Cardiac septum (tissue), 1 donor: ENCODE measurements at places on chromosomes 3 and 15. TPM values are rescaled to one million over a fixed set of nuclear protein-coding genes. Genes with fewer than 3 reads are reported as not detected.

DNA sequence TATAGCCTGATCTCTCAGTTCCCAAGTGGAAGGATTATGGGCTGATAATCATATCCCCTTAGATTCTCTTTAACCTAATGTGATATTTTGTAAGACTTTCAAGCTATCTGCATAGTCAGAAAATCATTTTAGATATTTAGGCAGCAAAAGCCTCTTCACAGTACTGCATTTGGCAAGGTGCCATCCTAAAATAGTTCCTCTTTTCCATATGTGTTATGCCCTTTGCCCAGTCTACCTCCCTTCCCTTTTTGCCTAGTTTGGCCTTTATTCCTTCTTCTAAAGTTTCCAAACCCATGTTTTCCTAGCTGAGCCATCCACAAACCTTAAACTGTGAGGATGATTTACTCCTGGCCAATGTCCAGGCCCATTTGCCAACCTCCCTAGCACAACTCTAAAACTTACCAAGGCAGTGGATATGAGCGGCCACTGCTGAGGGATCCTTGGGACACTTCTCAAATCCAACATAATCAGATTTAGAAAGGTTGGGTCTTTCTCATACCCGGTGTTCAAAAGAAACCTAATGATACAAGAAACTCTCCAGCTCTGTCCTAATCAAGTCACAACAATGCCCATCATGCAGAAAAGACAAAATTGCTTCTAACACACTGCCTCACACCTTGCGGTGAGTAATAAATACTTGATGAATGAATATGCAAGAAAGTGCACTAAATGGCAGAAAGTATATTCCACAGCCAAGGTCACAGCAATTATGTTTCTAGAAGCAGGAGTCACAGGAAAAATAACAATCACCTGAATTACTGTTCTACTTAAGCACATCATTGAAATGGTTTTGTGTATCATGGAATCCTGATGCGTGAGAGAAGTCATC, 493.9 kb downstream of the NLGN1 start:
- no peak for DNase-seq

DNA sequence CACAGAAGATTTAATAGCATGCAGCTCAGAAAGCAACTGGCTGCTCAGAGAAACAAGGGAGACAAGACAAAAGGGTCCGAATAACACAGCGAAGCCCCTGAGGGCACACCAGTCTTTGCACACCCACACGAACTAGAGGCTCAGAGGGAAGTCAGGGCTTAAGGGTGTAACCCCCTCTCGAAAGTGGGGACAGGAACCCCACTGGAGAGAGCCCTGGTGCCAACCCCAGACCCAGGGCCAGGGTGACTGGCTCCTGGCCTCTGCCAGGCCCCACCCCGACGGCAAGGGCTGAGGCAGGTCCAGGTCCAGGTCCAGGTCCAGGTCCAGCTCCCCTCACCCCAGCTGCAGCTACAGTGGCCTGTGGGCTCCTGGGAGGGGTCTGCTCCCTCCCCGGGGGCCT, 10.5 kb upstream of the PRR23E start:
- DNase-seq = no peak

DNA sequence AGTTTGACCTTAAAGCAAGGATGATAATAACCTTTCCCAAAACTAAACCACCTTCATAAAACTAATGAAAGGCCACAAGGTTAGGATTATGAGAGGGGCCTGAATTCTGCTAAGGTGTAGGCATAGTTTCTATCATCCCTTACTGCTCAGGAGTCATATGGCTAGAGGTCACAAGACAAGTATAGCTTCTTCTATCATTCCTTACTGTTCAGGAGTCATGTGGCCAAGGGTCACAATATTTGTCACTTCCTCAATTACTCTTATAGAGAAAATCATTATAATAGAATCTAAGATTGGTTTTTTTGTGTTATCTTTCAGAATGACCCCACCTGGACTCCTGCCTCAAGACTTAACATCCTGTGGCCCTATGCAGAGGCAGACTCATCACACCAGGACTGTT, 36.6 kb downstream of the HERC1 start:
- no peak for DNase-seq

DNA sequence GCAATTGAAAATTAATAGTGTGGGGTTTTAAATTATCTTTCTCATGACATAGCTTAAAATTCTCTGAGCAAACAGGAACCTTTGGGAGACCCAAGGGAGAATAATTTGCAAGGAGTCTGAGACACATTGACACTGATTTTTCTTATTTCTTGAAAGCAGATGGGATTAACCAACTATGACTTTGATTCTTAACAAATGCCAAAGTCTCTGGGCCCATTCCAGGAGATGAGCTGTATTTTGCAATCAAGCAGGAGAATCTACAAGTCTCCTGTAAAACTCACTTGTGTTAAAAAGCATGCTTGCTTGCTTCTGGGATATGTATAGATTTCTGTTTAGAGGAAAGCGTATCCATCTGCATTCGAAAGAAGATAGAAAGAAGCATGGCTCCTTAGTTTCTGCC, 71.3 kb upstream of the STT3B start:
- no peak for DNase-seq

DNA sequence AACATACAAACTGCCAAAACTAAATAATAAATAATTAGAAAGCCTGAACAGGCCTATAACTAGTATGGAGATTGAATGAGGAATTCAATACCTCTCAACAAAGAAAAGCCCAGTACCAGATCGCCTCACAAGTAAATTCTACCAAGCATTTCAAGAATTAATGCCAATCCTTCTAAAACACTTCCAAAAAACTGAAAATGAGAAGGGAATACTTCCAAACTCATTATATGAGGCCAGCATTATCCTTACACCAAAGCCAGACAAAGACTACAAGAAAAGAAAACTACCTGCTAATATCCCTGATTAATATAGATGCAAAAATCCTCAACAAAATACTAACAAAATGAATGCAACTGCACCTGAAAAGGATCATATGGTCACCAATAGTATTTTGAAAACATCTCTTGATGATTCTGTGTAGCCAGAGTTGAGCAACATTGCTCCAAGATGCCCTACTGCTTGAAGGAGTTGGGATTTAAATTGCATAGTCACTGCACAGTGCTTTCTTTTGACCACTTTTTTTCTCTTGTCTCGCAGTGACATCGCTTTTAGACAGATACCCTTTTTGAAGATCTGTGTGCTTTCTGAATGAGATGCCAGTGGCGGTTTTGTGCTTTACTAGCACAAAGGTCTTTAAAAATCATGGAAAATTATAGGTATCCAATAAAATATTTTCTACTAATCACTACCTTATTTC, 487.2 kb upstream of the RASGRP1 start:
- DNase-seq = no peak

DNA sequence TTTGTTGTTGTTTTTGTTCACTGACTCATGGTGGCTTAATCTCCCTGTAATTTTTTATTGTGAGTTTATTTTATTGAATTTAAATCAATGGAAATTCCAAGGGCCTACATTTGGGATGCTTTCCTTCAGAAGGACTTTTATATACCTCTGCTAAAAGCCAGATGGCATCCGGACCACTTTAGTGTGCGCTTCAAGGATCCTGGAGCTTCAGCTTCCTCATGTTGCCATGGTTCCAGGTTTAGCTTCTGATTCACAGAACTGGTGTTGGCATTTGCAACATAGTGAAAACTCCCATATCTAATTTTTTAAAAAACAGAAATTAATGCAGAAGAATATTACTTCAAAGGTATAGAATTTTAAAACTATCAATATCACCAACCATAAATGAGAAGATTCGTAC, 8.5 kb upstream of the HACD2 start:
- no peak for DNase-seq

DNA sequence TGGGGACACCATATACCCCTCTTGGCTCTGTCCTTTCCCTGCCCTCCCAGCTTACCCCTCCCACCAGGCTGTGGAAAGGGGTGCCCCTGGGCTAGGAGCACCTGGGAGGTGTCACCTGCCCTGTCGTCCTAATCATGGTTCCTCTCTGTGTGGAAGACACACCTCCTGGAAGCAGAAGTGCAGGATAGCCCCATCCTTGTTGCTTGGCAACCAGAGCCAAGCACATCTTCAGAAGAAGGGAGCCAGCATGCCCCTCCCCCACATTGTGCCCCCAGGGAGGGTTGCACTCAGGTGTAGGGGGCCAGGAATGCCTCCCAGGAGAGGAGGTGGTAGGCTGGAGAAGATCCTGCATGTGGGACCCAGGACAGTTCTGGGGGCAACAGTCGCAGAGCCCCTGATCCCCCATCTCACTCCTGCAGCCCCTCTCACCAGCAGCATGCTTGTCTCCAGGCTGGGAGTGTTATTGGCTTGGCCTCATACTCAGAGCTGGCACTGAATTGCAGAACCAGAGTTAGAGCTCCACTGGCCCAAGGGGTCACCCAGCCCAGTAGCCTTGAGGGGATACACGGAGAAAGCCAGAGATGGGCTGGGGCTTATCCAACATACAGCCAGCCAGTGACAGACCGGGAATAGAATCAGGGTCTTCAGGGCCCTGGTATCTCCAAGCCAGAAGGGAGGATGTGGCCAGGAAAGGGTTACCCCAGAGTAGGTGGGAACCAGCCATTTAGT, 8.4 kb downstream of the RAB6B start:
- peak; percentile 54 for DNase-seq

DNA sequence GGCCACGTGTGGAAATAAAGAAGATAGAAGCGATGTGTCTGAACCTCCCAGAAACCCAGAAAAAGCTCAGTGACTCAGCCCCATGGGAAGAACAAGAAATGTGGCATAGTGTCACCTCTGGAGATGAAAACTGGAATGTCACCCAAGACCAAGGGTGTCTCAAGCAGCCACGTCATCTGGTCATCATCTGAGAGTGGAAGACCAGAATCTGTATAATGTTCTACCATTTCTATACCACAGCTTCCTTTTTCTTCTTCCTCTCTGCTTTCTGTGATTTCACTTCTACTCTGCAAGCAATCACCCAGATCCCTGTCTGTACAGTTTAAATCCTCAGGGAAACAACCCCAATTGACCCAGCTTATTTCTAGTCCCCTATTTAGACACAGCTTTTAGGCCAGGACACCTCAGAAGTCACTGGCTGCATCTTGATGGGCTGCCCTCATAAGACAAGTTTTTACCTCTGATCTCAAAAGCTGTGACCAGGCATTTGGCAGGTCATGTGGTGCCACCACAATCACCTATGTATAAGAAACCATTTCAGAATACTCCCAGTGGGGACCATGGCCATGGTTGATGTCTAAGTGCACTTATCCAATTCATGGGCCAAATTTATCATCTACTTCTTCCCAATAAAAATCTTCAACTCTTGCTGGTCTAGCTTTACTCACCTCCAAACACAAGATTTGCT, 278.5 kb upstream of the UMPS start:
- DNase-seq = no peak

GRCh38 chr3:3305841-3306240, 126.3 kb upstream of the CRBN start:
- DNase-seq = no peak

- no peak for DNase-seq
Observed at GRCh38 chr15:87224404-87224803, 1032.1 kb downstream of the NTRK3 start.

DNA sequence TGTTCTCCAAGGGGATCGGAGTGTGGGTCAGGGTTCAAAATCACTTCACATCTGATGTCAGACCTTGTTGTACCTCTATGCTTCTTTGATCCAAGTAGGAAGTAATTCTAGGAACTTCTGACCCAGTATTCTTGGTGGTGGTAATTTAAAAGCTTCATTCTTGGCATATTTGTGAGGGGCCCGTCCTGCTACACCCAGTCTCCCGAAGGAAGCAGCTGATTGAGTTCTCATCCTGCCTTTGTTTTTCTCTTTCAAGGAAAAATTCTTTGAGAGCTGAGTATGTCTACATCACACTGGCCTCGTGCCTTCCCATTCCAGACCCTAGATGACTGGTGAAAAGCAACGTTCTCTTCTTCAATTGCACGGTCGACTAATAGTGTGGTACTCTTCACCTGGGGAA, 234.4 kb upstream of the TPRG1 start:
- no peak for DNase-seq

- no peak for DNase-seq
Observed at GRCh38 chr3:157445857-157446256, 9.2 kb downstream of the PTX3 start.

DNA sequence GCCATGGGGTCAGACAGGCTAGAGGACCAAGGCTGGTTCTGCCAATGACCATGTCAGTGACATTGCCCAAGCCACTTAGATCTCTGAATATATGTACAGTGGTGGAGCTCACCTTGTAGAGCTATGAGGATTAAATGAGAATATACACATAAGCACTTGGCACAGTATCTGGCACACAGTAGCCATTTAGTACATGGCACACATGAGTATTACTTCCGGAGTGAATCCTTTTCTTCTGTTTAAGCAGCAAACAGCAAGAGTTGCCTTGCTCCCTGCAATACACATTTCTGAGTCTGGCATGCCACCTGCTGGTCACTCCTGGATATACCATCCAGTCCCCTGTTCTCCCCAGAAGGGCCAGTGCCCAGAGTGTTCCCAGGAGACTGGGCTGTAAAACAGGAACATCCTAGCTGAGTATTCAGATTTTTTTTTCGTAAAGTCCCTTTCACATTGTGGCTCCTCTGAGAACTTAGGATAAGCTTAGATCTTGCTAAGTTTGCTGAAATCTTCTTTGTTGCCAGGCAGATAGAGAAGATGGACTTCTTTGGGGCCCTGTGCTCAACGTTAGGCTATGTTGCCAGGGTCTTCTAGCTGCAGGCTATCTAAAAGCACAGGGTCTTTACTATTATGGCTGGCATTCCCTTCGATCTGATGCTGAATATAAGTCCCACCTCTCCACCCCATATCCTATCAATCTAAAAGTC, 203.4 kb downstream of the ADAMTS9 start:
- peak; percentile 84 for DNase-seq

DNA sequence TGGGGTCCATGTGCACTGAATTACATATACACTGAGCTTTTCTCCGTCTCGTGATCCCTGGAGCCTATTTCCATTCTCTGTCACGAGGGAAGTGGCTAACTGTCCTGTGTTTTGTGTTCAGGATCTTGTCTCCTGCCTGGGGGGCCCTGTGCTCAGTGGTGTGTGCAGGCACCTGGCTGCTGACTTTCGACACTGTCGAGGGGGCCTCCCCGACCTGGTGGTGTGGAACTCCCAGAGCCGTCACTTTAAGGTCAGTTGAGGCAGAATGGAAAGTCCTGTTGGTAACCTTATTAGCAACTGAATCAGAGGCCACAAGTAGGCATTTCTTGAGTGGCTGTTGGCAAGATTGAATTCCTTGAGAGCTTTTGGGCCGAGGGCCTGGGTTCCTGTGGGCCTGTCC, 26.7 kb downstream of the FAN1 start:
- no peak for DNase-seq

DNA sequence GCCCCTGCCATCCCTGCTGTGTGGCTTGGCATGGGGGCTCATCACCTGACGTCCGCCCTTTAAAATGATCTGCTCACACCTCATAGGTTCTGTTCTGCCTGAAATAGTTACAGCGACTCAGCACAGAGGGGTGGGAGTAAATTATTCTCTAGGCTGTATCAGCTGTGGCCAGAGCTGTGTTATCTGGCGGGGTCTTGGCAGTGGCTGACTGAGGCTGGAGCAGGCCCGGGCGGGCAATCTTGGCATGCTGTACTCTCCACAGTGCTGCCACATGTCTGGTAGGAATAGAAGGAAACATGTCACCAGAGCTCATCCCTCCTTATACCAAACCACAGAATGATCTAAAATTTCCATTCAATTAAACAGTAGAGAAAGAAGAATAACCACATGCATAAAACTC, 499.9 kb upstream of the LMCD1 start:
- DNase-seq = no peak

Gene WDR93
- total RNA-seq = not detected

Gene SLC9A9
- total RNA-seq = 3.6 TPM

Gene DENND4A
- total RNA-seq = 19.1 TPM

Gene CHST14
- total RNA-seq = 8.4 TPM

Gene SI
- total RNA-seq = not detected

Gene MYZAP
- total RNA-seq = 658 TPM

Gene MSL2
- 20.0 TPM for total RNA-seq

Gene C15orf62
- total RNA-seq = not detected

Gene MUC13
- total RNA-seq = 0.13 TPM

Gene RTP3
- not detected for total RNA-seq

Gene SLC12A1
- total RNA-seq = not detected
